ENCODE measurements at places on chromosomes 5 and 9. TPM values are rescaled to one million over a fixed set of nuclear protein-coding genes. Genes with fewer than 3 reads are reported as not detected.

Gene LURAP1L
- total RNA-seq: 5.3 TPM

Gene FABP6
- 0.43 TPM for total RNA-seq

Gene PRELID1
- 226 TPM for total RNA-seq

Gene PAX5
- 3.0 TPM for total RNA-seq

Gene TPPP
- 0.03 TPM for total RNA-seq

Gene FOXD4L5
- total RNA-seq: 0.33 TPM

Gene TMEM8B
- 2.1 TPM for total RNA-seq

Gene RC3H2
- total RNA-seq: 84.7 TPM

Gene APBB3
- 16.9 TPM for total RNA-seq

Gene MCC
- 26.9 TPM for total RNA-seq

Gene POLR3G
- total RNA-seq: 14.1 TPM

Gene LCN15
- total RNA-seq: not detected

Gene IL4
- total RNA-seq: not detected

Gene ZNF367
- 35.5 TPM for total RNA-seq

Gene C9orf50
- not detected for total RNA-seq

Gene ADGRD2
- not detected for total RNA-seq

Gene ZNF366
- total RNA-seq: 0.25 TPM

Gene IFNA6
- not detected for total RNA-seq

Gene PCAT7
- not detected for total RNA-seq

Gene MRPL50
- 37.7 TPM for total RNA-seq

Gene SAP30L
- 30.4 TPM for total RNA-seq

Gene SLC46A2
- not detected for total RNA-seq

Gene LAMC3
- not detected for total RNA-seq

Gene ARHGEF37
- total RNA-seq: 0.38 TPM

Gene KLF9
- total RNA-seq: 14.4 TPM

Gene AQP3
- total RNA-seq: 17.3 TPM

Gene BNC2
- total RNA-seq: 16.1 TPM

Gene FGD3
- 0.65 TPM for total RNA-seq

Gene PCDHGA11
- 1.3 TPM for total RNA-seq

Gene DDX41
- total RNA-seq: 68.5 TPM

Gene ASS1
- total RNA-seq: 1,949 TPM

Gene C5orf47
- not detected for total RNA-seq

Gene CTSV
- total RNA-seq: 21.0 TPM

Gene SLC28A3
- 0.02 TPM for total RNA-seq

Gene SH3GLB2
- total RNA-seq: 21.1 TPM

Gene SETD9
- total RNA-seq: 9.2 TPM

Gene NPR3
- 0.23 TPM for total RNA-seq

Gene ZNF608
- 10.9 TPM for total RNA-seq

Gene SNX18
- total RNA-seq: 8.4 TPM

Gene SPINK14
- total RNA-seq: not detected

Gene CFAP77
- not detected for total RNA-seq

Gene PFN3
- not detected for total RNA-seq

Gene FOXD1
- total RNA-seq: 10.9 TPM

Gene OR13D1
- not detected for total RNA-seq

Gene SLC34A3
- not detected for total RNA-seq

Gene ANKRD55
- not detected for total RNA-seq

Gene NKD2
- not detected for total RNA-seq

Gene SPATA31C1
- 0.10 TPM for total RNA-seq

Data from SJCRH30 (cell line).